Upper lobe of right lung (tissue), 1 donor: ENCODE measurements at places on chromosomes 3 and 15.

DNA sequence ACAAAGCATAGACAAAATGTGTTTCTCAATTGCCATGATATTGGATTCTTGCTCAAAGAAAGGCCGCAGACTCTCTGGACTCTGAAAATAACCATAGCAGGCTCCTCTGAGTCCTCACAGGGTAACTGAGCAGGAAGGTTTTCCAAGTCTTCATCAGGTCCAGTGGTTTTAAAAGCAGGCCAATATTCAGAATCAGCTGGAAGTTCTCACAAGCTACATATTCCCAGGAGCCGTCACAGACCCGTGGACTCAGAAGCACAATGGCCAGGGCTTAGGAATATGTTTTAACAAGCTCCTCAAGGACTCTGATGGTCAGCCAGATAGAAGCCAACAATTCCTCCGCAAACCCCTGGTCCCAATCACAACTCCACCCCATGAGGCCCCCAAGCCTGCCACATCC, 256.1 kb upstream of the ADAMTS9 start:
- peaks cover 10% of the 10 kb centered on the region for H3K4me1 ChIP-seq
- H3K36me3 ChIP-seq = no peaks in the 10 kb centered on the region
- H3K4me3 ChIP-seq = no peak overlapping the region
- H3K27me3 ChIP-seq = no peaks in the 10 kb centered on the region
- H3K27ac ChIP-seq = no peak overlapping the region

GRCh38 chr15:26939398-26939797, 31.6 kb upstream of the GABRG3 start:
- no peak overlapping the region for H3K4me3 ChIP-seq
- H3K27me3 ChIP-seq = peaks cover 3% of the 10 kb centered on the region
- DNase-seq = no peak
- H3K27ac ChIP-seq = no peak overlapping the region
- no peaks in the 10 kb centered on the region for H3K4me1 ChIP-seq

DNA sequence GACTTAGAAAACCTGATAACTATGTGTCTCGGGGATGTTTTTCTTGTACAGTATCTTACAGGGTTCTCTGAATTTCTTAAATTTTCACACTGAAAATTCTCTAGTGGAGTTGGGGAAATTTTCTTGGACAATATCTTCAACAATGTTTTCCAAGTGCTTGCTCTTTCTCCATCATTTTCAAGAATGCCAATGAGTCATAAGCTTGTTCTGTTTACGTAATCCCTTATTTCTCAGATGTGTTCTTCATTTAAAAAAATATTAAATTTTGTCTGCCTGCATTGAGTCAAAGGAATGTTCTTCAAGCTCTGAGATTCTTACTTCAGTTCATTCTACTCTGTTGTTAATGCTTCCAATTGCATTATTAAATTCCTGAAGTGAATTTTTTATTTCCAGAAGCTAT, 21.9 kb upstream of the PLSCR2 start:
- no peaks in the 10 kb centered on the region for H3K36me3 ChIP-seq
- no peaks in the 10 kb centered on the region for H3K27me3 ChIP-seq
- H3K4me3 ChIP-seq = no peak overlapping the region
- DNase-seq = no peak

DNA sequence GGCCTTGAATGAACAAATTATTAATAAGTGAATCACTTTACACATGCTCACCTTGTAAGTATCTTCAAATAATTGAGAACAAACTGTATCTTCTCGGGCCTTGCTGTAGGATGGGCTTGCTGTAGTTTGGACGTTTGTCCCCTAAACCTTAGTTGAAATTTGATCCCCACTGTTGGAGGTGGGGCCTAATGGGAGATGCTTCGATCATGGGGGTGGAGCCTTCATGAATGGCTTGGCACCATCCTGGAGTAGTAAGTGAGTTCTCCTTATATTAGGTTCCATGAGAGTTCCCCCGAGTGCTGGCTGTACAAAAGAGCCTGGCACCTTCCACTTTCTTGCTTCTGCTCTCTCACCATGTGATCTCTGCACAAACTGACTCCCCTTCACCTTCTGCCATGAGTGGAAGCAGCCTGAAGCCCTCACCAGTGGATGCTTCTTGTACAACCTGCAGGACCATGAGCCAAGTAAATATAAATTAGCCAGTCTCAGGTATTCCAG, 29.3 kb downstream of the PIGB start:
- peaks cover 29% of the 10 kb centered on the region for H3K36me3 ChIP-seq
- H3K27ac ChIP-seq = no peak overlapping the region
- peaks cover 7% of the 10 kb centered on the region for H3K4me1 ChIP-seq
- no peak overlapping the region for H3K4me3 ChIP-seq
- DNase-seq = no peak

GRCh38 chr3:170089862-170090600, 52.2 kb downstream of the GPR160 start:
- no peak for DNase-seq
- no peaks in the 10 kb centered on the region for H3K27me3 ChIP-seq
- H3K36me3 ChIP-seq = peaks cover 45% of the 10 kb centered on the region
- H3K27ac ChIP-seq = no peak overlapping the region
- peaks cover 7% of the 10 kb centered on the region for H3K4me1 ChIP-seq

- no peak overlapping the region for H3K4me3 ChIP-seq
- H3K27ac ChIP-seq = no peak overlapping the region
- H3K4me1 ChIP-seq = peaks cover 17% of the 10 kb centered on the region
- H3K36me3 ChIP-seq = peaks cover 64% of the 10 kb centered on the region
- H3K27me3 ChIP-seq = no peaks in the 10 kb centered on the region
- DNase-seq = no peak
Observed at GRCh38 chr3:52688266-52688665, 2.4 kb downstream of the GNL3 start.

- no peak overlapping the region for H3K4me3 ChIP-seq
- peaks cover 6% of the 10 kb centered on the region for H3K4me1 ChIP-seq
- H3K36me3 ChIP-seq = no peaks in the 10 kb centered on the region
- no peaks in the 10 kb centered on the region for H3K27me3 ChIP-seq
- H3K27ac ChIP-seq = no peak overlapping the region
Observed at GRCh38 chr3:73557986-73558726, 66.6 kb downstream of the PDZRN3 start.

DNA sequence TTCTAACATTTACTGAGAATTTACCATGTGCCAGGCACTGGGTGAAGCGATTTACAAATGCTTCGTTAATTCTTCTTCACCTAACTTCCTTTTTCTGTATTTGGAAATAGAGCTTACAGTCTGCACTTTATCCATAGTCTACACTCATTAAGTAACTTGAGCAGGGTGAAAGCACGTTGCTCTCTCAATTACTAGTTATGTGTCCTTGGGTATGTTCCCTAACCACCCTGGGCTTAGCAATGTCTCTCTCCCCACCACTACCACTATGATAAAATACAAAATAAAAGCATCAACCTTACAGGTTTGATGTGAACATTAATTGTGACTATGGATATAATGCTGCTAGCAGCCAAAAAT, 172.9 kb upstream of the SLC2A2 start:
- no peak overlapping the region for H3K27ac ChIP-seq
- H3K4me1 ChIP-seq = no peaks in the 10 kb centered on the region
- H3K4me3 ChIP-seq = no peak overlapping the region
- H3K27me3 ChIP-seq = no peaks in the 10 kb centered on the region
- no peak for DNase-seq

- H3K27ac ChIP-seq = no peak overlapping the region
- H3K4me3 ChIP-seq = no peak overlapping the region
- H3K27me3 ChIP-seq = no peaks in the 10 kb centered on the region
- H3K4me1 ChIP-seq = no peaks in the 10 kb centered on the region
- H3K36me3 ChIP-seq = no peaks in the 10 kb centered on the region
Observed at GRCh38 chr3:110272525-110272924, 799.1 kb upstream of the NECTIN3 start.

- no peaks in the 10 kb centered on the region for H3K27me3 ChIP-seq
- no peaks in the 10 kb centered on the region for H3K4me1 ChIP-seq
- H3K4me3 ChIP-seq = no peak overlapping the region
- H3K36me3 ChIP-seq = no peaks in the 10 kb centered on the region
Observed at GRCh38 chr3:117868766-117869165, 1159.2 kb downstream of the TUSC7 start.

DNA sequence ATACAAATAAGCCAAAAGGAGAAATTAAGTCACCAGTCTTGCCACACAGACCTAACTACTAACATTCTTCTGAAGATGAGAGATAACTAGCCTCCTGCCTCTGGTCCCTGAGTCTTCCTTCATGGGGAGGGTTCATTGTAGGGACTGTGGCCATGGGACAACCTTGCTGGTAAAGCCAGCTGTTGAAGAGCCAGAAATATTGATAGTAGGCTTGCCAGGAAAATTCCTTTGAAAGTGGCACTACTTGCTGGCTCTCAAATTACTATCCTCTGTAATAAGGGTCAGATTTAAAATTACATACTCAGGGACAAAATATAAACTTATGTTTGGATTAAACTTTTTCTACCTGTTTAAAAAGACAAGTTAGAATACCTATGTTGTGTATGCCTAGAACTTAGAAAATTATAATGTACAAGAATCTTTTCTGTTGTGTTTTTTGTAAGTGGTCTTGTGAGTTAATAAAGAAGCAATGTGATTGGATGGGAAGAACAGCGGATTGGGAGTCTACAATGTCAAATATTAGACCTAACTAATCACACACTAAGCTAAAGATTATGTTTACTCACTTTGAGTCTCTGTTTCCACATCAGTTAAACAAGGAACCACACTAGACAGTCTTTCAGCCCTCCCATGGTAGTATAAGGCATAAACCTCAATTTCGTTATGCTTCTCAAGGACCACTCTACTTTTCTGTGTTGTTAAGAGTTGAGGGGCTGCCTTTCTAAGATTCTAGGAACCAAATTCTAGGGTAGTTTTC, 60.0 kb upstream of the TRIM71 start:
- H3K36me3 ChIP-seq = peaks cover 18% of the 10 kb centered on the region
- H3K27me3 ChIP-seq = no peaks in the 10 kb centered on the region

DNA sequence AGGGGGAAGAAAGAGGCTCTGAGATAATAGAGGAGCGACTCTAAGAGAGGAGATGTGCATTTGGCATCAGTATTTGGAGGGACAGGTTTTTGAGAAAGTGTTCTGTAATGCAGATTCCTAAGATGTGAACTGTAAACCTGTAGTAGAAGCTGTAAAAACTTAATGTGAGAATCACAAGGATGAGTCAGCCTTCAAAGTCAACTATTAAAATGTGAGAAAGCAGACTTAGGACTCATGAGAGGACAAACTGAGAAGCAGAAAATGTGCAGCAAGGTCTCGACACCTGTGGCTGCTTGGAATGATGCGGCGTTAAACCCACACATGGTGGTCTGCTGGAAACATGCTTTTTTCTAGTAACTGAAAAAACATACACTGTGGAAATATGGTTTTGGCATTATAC, 36.0 kb downstream of the USP13 start:
- no peak for DNase-seq
- peaks cover 6% of the 10 kb centered on the region for H3K36me3 ChIP-seq
- H3K4me1 ChIP-seq = no peaks in the 10 kb centered on the region
- no peak overlapping the region for H3K4me3 ChIP-seq

DNA sequence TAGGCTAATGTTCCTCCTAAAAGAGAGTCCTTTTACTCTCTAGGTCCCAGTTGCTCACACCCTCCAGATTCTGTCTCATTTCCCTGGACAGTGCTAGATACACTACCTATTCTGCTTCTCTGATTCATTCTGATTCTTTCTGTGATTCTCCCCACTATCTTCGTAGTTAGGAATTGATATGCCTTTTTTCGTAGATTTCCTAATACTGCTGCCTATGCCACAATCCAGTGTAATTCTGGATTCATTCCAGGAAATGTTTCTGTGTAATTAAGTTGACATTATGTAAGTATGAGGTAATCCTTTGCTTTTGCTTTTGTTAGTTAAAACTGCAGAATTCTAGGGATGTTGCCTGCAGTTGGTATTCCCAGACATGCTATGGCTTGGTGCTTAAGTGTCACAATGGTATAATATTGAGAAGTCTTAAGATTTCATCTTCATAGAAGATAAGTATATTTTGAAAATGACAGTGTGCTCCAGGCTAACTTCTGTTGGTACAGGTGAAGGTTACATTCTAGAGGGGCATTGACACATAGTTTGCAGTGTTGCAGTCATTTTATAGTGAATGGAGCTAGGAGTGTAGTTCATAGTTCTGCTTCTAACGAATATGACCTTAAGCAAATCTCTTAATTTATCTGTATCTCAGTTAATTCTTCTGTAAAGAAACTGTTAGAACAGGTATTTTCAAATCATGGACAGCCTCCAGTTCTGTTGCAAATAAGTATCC, 54.3 kb downstream of the RIOX2 start:
- H3K4me3 ChIP-seq = no peak overlapping the region
- no peak overlapping the region for H3K27ac ChIP-seq
- peaks cover 6% of the 10 kb centered on the region for H3K4me1 ChIP-seq
- DNase-seq = no peak
- H3K27me3 ChIP-seq = no peaks in the 10 kb centered on the region
- peaks cover 35% of the 10 kb centered on the region for H3K36me3 ChIP-seq

DNA sequence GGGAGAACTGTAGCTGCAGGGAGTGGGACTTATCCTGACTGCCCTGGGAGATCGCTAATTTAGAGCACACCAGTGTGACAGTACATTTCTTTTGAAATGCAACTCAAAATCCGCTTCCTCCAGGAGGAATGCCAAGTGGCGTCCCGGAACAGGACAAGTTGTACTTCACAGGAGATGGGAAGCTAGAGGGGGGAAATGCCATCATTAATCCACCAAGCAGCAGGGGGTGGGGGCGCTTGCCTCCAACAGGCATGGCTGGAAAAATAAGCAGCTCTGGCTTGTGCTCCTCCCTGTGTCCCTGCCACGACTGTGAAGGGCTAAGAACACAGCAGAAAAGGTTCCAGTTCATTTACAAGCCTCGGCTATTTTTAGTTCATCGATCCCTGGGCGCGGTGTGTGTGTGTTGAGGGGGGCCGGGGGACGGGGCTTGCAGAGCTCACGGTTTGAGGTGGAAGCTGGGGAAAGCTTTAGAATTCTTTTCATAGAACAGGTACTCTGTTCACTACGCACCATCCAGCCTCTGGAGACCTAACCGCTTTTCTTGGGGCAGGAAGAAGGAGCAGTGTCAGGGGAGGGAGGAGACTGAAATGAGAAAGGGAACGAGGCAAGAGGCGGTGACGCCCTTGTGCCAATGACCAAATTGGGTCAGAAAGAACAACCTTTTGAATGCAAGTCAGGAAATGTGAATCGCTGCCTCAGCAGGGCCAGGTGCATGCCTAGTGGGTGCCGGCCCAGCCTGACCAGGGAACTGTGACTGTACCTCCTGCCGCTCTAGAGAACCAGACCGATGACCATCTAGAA, 51.8 kb upstream of the DGKG start:
- peak overlapping the region; percentile 55 for H3K27ac ChIP-seq
- H3K27me3 ChIP-seq = peaks cover 6% of the 10 kb centered on the region
- no peaks in the 10 kb centered on the region for H3K36me3 ChIP-seq
